ENCODE measurements at places on chromosomes 1 and 21. TPM values are rescaled to one million over a fixed set of nuclear protein-coding genes. Genes with fewer than 3 reads are reported as not detected.

Gene MIA3
- total RNA-seq = 56.3 TPM

- no peak for DNase-seq
These were observed 117.6 kb downstream of the UBE2U start for GRCh38 chr1:64320922-64321614.

Gene FMO4
- total RNA-seq = 2.4 TPM

DNA sequence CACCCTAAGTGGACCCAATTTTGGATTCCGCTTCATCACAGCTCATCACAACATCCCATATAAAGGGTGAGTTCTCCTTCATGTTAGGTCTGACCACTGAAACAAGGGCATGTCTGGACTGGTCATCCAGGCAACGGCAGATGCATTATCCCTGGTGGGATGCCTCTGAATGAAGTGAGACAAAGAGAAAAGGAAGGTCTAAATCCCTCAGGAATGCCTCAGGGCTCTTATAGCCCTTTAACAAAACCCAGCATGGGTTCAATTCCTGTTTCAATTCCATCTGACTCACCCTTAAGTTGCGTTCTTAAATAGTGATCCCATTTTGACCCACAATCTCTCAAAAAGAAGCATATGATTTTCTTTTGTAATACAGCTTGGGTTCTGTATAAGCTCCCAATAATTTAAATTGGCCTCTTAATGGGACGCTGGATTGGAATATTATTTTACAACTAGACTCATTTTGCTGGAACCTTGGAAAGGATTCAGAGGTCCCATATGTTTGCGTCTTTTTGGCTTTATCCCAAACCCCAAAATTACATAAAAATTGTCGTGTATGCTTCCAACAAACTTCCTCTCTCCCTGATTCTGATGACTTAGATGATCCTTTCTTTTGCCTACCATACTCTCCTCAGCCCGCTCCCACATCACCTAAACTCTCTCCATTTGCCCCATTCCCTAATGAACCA lies 287.4 kb upstream of the ZP4 start:
- DNase-seq = no peak

Gene AK5
- total RNA-seq = 29.9 TPM

Gene EXTL1
- total RNA-seq = 2.3 TPM

GRCh38 chr1:220877377-220878095 lies 1.7 kb upstream of the HLX start:
- no peak for DNase-seq

Gene CD5L
- total RNA-seq = 0.27 TPM

DNA sequence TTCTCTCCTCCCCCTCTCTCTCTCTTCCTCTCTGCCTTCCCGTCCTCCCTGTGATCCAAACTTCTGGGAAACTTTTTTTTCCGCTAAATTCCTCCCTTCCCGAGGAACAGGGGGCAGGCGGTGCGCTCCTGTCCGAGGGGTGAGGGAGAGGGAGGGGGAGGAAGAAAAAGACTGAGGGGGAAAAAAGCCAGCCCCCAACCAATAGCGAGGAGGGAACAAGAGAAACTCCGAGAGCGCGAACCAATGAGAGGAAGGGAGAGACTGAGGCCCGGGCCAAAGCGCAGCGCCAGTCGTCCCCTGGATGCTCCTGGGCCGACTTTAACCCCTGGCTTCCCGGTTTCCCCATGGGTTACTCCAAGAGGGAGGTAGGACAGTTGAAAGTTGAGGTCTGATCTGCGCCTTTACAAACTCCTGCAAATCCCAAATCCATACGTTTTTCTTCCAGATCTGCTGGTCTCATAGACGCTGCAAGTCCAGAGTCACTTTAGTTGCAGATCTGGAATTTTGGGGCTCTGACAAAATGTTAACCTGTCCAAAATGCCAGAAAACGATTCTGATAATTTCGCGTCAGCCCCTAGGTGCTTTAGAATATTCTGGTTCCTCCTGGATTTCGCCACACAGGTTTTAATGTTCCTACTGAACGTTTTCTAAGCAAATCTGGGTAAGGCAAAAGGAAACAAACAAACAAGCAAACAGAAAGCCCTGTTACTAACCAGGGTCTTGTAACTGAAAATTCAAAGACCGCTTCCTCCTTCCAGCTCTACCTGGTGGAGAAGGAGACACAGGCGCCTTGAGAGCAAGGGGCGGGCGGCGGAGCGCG lies at the start of gene TBX15:
TBX15 (minus strand) TSS at position 158 of the 820 bp plus-strand sequence. CDS start 548 bp downstream, outside the sequence.
- DNase-seq = no peak

GRCh38 chr1:194367121-194367520 lies 1180.7 kb upstream of the B3GALT2 start:
- no peak for DNase-seq

DNA sequence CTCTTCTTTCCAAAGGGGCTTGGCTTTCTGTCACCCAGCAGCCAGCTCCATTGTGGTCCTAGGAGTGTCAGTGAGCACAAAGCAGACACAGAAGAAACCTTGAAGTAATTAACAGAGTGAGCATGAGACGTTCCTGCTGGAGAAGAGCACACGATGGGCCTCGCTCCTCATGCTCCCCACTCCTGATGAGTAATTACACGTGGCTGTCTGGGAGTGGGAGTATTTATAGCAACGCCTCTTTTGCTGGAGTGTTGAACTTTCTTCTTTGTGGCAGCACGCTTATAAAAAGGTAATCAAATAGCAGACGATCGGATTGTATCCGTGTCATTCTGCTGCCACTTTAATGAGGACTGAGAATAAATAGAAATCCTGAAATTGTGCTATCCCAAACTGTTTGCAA lies 185.8 kb downstream of the CAMTA1 start:
- no peak for DNase-seq

DNA sequence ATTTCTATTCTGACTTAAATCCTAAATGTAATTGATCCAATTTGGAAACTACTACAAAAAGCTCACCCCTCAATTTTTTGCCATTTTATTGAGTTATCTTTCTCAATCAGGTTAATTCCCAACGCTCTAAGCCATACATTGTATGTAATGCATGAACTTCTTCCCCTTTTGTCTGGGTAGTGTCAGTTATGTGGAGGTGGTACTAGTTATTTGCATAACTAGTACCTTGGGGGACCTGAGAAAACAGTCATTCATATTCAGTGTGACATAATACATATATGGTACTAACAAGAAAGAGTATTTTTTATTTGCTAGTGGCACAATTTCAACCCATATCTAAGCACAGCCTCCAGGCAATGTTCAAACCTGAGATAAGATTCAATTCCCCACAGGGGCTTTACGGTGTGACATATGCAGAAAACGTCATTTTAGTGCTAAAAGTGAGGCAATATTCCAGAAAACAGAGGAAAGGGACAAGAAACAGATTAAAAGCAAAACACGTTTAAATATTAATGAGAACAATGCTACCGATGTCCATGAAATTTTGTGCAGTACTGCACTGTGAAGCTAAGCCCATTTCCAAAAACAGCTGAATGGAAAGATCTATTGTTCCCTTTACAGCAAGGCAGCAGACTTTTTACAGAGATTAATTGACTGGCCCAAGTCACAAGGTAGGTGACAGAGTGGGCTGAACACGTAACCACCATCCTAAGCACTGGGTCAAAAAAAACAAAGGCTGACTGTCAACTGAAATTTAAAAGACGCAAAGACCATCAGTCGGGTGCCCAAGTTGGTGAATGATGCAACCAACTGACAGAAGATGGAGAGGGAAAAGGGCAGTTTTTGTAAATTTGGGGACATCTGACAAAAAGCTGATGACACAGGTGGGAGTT lies 1.4 kb downstream of the HLCS start:
- DNase-seq = no peak

DNA sequence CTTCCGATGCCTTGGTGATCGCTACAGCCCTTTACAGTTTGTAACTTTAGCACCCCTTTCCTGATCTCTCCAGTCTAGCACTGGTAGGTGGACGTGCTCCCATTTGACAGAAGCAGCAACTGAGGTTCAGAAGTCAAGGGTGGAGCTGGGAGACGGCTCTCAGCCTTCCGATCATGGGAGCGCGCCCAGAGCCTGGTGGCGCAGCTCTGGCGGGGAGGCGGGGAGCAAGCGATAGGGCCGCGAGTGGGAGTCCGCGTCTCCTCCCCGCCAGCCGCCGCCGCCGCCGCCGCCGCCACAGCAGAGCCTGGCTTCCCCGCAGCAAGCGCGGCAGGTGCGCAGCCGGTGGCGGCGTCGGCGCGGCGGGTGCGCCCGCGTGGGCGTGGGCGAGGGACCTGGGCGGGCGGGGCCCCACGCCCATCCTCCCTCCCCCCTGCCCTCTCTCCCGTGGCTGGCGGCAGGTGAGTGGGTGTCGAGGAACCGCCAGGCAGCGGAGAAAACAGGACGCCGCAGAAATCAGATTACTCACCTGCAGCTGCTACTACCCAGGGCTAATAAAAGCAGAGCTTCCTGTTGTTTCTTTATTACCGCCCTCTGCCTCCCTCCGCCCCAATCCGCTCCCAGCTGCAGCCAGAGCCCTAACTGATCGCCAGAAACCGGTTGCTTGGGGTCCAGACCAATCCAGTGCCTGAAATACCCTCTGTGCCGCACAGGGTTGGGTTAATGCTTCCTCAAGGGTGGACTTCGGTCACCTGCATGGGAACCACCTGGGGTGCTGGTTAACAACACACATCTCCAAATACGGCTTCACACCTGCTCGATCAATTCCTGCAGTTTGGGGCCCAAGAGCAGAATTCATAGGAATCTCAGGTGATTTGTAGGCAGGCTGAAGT lies 60.2 kb upstream of the ID3 start:
- no peak for DNase-seq

Gene JAM2
- 28.4 TPM for total RNA-seq

DNA sequence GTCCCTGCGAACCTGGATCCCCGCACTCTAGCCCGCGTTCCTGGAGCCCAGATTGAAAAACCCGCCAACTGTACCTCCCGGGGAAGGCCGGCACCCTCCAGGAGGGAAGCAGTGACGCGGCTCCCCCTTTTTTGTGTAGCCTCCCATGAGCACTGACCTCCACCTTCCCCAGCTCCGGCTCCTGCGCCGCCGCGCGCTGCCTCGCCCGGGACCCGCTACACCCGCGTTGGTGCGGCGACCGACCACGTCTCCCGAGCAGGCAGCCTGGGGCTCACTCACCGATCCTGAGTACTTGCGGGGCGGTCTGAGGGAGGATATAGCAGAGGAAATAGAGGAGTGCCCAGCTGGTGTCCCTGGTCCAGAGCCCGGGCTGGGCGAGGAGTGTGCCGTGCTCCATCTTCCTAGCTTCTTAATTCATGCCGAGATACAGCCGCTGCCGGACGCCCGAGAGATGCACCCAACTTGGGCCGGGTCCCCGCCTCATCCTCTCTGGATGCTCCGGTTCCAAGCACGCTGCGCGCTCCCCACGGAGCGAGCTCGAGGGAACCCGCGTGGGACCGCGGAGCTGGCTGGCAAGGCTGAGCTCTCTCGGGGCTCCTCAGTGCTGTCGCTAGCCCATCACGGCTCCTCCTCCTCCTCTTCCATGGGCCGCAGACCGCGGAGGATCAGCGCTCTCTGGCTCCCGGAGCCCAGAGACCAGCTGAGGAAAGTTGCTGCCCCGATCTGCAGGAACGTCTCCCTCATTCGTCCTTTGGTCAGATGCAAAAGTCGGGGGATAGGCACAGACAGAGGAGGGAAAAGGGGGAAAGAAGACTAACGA lies 482 bp downstream of the GRIK1 start:
- peak; percentile 4 for DNase-seq

Gene REN
- total RNA-seq = not detected

DNA sequence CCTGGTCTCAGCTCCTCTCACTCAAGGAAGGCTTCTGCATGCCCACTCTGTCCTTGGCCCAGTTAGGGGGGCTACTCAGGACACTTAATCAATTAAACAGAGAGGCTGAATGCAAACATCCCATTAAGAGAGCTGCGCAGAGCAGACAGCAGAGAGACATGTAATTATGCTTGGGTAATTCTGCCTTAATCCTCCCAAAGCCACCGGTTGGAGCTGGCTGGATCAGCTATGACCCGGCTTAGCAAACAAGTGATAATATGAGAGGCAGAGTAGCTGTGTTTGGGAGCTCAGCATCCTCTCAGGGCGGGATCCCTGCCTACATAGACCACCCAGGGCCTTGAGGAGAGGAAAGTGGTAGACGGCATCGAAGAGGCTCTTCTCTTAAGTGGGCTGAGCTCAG lies 183.2 kb downstream of the GRIK3 start:
- no peak for DNase-seq

Gene SRSF10
- 157 TPM for total RNA-seq

GRCh38 chr1:62230718-62231117 lies 36.1 kb downstream of the L1TD1 start:
- no peak for DNase-seq

DNA sequence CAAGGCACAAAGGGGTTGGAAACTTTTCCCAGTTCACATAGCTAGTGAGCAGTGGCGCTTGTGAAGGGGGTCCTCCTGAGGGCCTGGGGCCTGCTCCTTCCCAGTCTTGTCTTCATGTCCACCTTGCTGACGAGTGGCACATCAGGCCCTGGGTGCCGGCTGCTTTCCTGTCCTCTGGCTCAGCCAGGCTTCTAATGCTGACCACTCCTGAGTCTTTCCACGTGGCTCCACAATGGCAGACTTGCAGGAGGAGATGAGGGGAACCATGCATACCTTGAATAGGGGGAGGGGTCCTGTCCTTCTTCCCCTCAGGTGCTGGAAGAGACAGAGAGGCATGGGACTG lies 38.7 kb downstream of the MAPKAPK2 start:
- DNase-seq = no peak

Gene PLA2G2D
- not detected for total RNA-seq

- no peak for DNase-seq
These were observed 395.5 kb downstream of the USP25 start for GRCh38 chr21:16125274-16125673.

DNA sequence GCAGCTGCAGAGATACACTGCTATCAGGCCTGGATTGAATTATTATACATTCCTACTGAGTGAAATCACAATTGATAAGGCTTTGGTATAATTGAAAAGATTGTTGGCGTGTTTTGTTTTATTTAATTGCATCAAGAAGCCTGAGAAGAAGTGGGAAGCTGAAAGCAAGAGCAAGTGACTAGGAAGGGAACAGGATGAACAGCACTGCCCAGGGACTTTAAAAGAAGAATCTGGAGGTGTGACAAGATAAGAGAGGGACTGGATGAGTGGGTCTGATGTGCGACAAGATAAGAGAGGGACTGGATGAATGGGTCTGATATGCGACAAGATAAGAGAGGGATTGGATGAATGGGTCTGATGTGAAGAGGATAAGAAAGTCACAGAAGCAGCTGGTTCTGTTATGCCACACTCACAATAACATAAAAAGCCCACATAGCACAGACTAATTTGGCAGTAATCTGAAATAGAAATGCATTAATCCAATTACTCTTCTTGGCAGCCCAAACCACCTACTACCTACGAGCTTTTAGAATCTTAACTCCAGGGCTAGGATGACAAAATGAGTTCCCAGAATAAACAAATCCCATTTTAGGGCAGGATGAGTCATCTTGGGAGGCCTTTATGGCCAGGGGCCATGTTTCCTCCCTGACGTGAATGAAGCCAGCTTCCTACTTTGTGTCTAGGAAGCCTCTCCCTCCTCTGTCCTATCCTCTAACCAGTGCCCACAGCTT lies 129.7 kb downstream of the DUSP10 start:
- DNase-seq = no peak

GRCh38 chr1:24380508-24380907 lies 33.1 kb downstream of the STPG1 start:
- DNase-seq = no peak

Gene PDE4B
- 122 TPM for total RNA-seq

- DNase-seq = peak; percentile 10
These were observed 2063.9 kb downstream of the MRPL39 start for GRCh38 chr21:23543333-23543732.

All from cerebellum (tissue), 4 donors.